NCI-H524 treated with DMSO at 0.1 percent for 48 hours (cell line): ENCODE measurements at places on chromosomes 7 and 10.
A peak's percentile ranks its signal among the peaks of the same experiment; 100 is the strongest.

- DNase-seq, result no peak
Observed at GRCh38 chr10:34580643-34581042, 234.5 kb downstream of the PARD3 start.

GRCh38 chr7:142308918-142309317 lies 51.1 kb upstream of the PRSS58 start:
- DNase-seq, result no peak

GRCh38 chr7:4552985-4553384 lies 129.1 kb upstream of the FOXK1 start:
- no peak for DNase-seq

- no peak for DNase-seq
Observed at GRCh38 chr7:65840446-65840845, 32.4 kb upstream of the VKORC1L1 start.

DNA sequence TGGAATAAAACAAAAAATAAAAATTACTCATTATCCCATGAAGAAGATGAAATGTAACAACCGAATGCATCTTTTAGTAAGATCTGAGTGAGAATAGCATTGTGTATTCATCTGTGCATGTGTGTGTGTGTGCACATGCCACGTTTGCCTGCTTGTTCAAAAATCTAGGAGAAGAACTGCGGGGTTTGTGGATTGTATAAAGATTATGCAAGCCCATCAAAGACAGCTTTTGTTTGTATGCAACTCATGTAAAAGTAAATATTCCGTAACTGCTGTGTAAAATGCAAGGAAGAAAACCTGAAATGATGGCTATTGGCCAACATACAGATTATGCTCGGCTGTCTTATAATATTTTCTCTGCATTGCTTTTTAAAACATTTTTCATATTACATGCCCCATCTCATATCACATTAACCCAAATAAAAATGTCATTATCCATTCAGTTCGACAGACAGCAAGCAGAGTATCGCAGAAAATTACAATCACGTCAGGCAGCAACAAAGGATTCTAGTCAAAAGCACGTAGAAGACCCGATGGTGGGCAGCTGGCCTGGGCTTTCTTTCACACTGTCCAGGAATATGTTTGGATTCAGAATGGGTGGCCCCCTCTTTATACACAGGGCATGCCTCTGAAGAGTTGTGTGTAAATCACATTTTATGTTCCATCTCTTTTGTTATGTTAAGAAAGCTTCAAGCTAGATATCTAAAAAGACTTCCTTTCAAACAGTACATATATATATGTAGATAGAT lies 114.0 kb downstream of the PARP12 start:
- no peak for DNase-seq

GRCh38 chr7:69896121-69896520 lies 297.8 kb downstream of the AUTS2 start:
- no peak for DNase-seq

DNA sequence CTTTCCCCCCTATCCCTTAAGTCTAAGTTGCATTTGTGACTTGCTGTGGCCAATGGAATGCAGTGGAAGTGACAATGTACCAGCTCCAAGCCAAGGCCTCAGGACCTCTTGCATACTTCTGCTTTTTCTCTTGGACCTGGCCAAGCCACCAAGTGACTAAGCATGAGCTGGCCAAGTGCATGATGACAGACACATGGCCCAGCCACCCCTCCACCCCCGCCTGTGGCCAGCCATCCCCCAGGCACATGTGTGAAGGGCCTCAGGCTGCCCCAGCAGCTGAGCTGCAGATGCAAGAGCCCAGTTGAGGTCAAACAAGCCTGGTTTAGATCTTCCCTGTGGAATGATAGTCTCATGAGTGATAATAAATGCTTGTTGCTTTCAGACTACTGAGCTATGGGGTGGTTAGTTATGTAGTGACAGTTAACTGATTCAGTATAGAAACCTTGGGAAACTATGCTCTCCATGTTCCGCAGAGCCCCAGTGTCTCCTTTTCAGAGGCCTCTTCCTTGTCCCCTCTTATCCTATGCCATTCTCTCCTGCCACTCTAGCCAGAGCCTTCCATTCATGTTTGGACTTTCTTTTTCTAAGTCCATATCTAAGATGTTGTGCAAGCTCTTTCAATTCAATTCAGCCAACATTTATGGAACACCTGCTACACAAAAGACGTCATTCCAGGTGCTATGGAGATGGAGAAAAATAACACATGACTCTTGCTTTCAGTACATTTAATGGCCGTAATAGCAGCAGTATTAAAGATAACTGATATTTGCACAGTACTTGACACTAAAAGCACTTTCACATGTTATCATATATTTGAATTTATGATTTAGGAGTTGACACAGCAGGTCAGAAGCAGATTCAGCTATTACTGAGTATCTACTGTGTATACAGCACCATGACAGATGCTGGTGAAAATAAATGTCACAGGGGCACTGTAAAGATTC lies 55.5 kb upstream of the LOXL4 start:
- DNase-seq, result no peak

GRCh38 chr10:10687751-10688150 lies 329.9 kb upstream of the CELF2 start:
- no peak for DNase-seq

DNA sequence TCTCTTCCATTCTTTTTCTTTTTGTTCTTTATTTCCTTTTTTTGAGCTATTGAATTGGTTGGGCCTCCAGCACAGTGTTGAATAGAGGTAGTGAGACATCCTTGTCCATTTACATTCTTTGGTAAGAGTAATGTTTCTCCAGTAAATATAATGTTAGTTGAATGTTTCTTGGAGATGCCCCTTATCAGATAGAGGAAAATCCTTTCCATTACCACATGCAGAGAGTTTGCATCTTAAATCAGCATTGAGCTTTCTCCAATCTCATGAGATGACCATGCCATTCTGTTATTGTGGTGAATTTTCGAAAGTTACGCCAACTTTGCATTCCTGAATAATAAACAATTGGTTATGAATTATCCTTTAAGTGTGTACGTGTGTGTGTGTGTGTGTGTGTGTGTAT lies 127.7 kb downstream of the DNAH11 start:
- DNase-seq, result no peak

- no peak for DNase-seq
Observed at GRCh38 chr7:278081-278480, 11.9 kb upstream of the FOXL3 start.

DNA sequence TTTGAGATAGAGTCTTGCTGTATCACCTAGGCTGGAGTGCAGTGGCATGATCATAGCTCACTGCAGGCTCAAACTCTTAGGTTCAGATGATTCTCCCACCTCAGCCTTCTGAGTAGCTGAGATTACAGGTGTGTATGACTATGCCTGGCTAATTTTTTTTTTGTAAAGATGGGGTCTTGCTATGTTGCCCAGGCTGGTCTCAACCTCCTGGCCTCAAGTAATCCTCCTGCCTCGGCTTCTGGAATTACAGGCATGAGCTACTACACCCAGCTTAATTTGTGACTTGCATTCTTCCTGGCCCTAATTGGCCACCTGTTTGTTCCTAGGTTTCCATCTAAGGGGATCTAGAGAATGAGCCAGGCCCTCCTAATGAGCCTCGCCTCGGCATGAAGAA lies 9.3 kb downstream of the ARHGAP22 start:
- no peak for DNase-seq

- DNase-seq, result no peak
Observed at GRCh38 chr10:113617086-113617485, 46.8 kb downstream of the NRAP start.

- DNase-seq, result no peak
Observed at GRCh38 chr10:19290770-19291169, 242.2 kb downstream of the MALRD1 start.

GRCh38 chr7:107694386-107694785 lies 33.8 kb downstream of the SLC26A4 start:
- DNase-seq, result no peak

- DNase-seq, result peak; percentile 35
Observed at GRCh38 chr7:132004529-132004928, 448.1 kb upstream of the PODXL start.

DNA sequence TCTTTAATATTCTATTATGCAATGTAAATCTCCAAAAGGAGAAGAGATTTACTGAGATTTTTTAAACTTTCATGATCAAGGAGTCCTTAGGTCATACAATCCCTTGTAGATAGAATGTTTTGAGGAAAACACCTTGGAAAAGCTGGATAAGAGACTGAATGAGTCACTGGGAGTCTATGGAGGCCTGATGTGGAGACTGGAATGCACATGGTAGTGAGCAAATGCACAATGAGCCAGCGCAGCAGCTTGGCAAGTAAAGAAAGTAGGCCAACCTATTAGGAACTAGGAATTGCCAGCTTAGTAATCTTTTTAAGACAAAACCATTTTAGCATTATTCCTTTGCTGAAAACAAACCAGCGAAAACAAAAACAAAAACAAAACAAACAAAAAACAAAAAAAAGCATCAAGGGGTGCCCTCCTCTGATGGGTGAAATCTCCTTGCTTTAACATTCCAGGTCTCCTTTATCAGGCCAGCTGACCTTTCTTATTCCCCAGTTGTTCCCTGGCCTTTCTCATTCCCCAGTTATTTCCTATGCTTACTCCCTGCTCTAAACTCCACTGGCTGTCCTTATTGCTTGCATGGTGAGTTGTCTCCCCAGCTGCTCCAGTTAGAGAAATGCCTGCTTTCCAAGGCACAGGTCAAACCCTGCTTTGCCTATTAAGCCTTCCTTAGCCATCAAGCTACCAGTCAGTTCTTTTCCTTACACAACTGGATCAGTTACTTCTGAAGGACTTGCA lies 135.8 kb downstream of the PLCE1 start:
- no peak for DNase-seq

GRCh38 chr7:93723424-93724124 lies 149.1 kb upstream of the CALCR start:
- DNase-seq, result no peak

DNA sequence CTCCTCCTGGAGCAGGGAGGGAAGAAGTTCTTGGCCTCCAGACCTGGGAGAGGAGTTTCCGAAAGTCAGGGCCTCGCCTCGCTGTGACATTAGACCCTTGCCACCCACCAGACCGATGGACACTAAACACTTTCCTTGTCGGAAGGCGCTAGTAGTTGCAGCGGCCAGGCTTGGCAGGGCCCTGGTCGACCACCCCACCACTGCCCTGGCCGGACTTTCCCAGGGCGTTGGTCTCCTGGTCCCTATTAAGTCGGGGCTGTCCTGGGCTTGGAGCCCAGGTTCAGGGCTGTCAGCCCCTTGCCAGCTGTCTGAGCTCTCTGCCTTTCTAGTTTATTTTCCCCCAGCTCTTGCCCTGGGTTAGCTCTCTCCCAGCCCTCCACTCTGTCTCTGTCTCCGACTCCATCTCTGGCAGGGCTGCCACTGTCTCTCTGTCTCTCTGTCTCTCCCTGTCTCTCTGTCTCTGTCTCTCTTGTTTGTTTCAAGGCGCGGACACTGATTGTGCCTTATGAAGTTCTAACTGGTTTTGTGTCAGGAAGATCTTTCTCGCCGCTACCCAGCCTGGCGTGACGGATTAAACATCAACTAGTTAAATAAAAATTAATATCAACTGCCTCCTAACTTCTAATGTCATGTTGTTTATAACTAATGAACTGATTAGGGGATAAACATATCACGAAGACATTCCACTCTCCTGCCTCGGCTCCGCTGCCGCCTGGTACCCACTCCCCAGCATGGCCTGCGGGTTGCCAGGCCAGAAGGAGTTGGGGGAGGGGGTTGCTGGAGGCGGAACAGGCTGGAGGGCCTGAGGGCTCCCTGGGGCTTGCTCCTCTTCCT lies 13.8 kb upstream of the PAX2 start:
- no peak for DNase-seq

DNA sequence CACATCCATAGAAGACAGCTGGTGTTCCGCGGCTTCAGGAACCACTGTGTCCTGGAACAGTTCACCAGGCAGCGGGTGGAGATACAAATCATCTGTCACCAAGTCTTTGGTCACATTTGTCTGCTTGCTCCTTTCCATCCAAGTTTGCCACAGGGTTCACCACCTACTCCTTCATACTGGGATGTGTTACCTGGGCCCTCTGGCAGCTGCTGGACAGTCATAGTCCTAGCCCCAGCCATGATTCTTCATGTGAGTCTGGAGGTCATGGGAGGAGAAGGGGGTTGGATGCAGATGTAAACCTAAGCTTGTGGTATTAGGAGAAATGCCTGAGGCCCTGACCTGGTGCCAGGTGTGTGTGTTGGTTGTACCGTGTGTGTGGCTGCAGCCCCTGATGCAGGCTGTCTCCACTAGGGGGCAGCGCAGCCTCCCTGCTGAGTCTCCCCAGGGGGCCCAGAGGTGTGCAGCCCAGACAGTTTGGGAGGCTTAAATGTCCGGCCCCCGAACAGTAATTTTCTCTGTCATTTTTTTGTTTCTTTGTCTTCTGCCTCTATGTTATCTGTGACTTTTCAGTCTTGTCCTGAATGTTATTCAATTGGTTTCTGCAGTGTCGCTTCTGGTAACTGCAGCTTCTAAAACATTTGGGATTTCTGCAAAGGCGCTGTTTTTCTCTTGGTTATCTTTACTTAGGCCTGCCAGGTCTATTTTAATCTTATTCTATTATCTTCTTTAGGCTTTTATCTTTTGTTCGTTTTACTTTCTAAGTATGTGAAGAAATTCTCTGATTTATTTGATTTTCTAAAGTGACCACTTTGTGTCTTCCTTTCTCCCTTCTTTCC lies 14.8 kb downstream of the NPS start:
- DNase-seq, result no peak

DNA sequence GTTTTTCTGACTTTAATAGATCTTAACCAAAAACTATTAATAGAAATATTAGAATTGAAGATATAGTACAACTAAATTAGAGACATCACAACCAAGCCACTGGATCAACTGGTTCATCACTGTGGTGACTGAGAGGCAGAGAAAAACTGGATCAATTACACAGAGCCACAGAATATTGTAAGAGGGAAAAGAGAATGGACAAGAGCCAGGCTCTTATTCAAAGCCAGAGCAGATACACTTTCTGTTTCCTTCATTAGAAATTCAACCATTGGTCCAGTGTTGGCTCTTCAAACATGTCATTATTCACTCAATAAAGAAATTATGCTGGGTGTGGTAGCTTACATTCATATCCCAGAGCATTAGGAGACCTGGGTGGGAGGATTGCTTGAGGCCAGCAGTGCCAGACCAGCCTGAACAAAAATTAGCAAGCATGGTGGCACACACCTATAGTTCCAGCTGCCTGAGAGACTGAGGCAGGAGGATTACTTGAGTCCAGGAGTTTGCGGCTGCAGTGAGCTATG lies 295.1 kb downstream of the NEBL start:
- DNase-seq, result no peak

- no peak for DNase-seq
Observed at GRCh38 chr10:30192846-30193608, 133.6 kb upstream of the JCAD start.

DNA sequence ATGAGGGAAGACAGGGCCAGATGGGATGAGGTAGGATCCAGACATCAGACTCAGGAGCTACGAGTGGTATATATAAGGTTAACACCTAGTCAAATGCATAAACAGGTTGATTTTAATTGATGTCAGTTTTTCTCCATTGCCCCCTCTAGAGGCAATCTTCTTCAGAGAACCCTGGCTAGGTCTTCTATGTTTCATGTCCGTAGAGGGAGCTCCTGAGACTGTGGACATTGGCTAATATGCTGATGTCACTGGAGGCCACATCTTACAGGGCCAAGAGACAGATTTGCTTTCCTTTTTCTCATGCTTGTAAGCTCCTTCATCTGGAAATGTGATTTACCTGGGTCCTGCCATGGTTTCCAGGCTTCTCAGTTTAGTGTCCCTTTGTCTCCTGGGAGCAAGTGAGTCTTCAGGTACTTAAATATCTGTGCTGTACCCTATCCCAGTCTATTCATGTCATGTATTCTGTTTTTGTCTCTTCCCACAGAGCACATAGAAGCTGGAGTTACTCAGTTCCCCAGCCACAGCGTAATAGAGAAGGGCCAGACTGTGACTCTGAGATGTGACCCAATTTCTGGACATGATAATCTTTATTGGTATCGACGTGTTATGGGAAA lies 161.6 kb upstream of the PRSS1 start:
- no peak for DNase-seq
